ENCODE measurements at places on chromosomes 2 and 18.

GRCh38 chr2:192011196-192011595 is 164.3 kb upstream of the CAVIN2 start:
- DNase-seq: no peak

DNA sequence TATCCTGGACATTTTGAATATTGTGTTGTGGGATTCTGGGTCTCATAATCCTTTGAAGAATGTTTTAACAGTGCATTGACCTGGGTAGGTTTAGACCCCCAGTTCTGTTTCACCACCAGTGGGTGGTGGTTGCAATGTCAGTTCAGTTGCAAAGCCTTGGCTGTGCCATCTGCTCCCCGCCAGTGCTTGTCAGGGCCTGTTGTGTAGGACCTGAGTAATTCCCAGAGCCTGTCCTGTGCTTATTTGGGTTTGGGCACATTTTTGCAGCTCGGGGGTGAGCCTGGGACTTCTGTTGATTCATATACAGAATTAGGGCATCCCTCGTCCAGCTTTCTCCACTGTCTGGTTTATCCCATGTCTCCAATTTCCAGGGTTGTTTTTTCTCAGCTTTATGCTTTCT is 24.8 kb downstream of the ATP9B start:
- no peak for DNase-seq

DNA sequence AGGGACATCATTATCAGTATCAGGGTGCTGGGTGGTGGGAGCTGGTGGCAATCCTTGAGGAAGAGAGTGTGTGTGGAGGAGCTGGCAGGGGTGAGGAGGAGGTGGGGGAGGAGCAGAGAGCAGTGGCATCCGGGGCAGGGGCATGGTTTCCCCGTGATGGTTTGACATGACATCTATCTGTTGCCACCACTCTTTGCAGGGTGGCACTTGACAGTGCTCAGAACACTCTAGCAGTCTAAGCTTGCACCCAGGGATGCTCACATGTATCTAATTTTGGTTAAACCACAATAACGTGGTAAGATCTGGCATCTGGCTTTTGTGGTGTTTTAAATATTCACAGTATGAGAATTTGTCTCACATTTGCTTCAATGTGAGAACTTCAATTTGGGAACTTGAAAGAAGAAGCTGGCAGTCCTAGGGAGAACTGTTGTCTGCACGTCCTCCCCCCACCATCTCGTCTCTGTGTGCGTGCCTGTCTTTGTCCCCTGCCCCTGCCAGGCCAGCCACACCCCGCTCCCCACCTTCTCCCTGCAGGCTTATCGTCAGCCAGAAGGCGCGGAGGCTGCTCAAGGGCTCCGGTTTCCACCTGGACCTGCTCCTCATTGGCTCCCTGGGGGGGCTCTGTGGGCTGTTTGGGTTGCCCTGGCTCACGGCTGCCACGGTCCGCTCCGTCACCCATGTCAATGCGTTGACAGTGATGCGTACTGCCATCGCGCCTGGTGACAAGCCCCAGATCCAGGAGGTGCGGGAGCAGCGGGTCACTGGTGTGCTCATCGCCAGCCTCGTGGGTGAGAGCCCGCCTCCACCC is 11.7 kb downstream of the SLC4A3 start:
- peak; percentile 70 for DNase-seq

- DNase-seq: peak; percentile 86
Measured at GRCh38 chr2:46967990-46968647, 52.5 kb upstream of the MCFD2 start.

DNA sequence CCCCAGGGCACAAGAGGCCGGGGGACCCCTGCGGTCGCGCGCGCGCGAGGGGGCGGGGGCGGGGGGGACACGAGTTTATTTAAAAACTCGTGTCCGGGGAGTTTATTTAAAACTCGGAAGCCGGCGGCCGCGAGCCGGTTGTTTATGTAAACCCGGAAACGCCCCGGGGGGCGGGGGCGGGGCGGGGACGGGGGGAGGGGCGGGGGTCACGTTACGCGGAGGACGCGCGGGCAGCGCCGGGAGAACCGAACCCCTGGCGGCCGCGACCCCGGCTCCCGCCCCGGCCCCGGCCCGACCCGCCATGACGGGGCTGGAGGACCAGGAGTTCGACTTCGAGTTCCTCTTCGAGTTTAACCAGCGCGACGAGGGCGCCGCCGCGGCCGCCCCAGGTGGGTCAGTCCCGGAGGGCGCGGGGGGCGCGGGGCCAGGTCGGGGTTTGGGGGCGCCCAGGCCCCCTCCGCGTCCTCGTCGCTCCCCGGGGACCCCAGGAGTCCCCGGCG is 4.4 kb downstream of the NFATC1 start:
- DNase-seq: peak; percentile 93

DNA sequence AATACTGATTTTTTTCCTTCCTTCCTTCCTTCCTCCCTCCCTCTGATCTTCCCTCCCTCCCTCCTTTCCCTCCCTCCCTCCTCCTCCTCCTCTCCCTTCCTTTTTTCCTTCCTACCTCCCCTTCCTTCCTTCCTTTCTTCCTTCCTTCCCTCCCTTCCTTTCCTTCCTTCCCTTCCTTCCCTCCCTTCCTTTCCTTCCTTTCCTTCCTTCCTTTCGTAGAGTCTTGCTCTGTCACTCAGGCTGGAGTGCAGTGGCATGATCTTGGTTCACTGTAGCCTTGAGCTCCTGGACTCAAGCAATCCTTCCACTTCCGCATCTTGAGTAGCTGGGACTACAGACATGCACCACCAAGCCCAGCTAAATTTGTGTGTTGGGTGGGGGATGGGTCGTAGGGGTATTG is 8.9 kb upstream of the TMEM131 start:
- DNase-seq: no peak

DNA sequence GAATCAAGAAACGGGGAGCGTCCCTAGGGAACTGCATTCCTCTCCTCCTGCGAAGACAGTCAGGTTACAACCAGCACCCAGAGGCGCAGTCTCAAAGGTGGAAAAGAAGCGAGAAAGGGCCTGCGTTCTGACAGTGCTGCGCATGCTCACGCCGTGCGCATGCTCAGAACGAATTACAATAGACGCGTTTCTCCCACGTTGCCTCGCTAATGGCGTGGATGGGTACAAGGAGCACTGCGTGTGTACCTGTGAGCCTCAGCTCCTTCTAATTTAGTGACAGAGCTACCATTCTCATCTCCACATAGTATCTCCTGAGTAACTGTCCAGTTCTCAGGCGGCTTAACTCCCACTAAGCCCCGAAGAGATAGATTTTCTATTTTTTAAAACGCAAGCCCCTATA is 448.8 kb downstream of the TXNL1 start:
- no peak for DNase-seq

DNA sequence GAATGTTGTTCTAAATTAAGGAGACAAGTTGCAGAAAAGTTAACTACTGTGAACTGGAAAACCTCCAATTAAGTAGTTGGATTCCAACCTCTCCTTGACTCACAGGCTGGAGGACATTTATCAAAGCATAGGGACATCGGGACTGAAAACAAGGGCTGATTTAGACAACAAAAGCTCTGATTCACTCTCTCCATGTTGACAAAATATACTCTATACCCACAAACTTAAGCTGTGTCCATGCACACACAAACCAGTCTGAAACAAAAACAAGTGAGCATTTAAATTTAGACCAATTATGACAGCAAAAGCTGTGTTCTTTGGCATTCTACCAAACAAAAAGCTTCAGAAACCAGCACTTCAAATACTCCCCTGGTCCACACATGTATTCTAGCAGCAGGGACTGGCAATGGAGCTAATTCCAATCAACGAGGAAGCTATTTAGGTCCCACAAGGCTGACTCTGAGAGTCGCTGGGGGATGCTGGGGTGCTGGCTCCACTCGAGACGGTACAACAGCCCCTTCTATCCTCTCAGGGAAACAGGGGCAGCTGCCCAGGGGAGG is 71.4 kb downstream of the NXPH2 start:
- DNase-seq: no peak

- DNase-seq: no peak
Measured at GRCh38 chr2:63628403-63628942, 39.7 kb downstream of the MDH1 start.

DNA sequence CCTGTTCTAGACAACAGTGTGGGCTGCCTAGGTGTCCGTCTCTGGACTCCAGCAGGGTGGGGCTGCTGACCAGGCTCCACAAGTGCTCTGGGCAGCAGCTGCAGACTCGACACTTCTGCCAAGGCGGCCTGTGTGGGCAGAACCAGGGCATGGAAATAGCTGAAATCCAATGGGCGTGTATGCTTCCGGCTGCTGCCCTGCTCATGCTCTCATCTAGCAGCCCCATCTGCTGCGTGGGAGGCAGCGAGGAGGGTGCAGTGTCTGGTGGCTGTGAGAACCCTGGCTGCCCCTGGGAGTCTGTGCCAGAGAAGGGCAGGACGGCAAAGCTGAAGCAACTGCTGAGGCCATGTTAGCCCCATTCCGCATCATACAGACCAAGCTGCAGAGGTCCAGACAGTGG is 174.9 kb downstream of the SOX11 start:
- DNase-seq: peak; percentile 49

- DNase-seq: no peak
Measured at GRCh38 chr2:48482313-48482712, 47.6 kb upstream of the STON1 start.

GRCh38 chr2:193521523-193521922 is 1326.8 kb upstream of the TMEFF2 start:
- no peak for DNase-seq

DNA sequence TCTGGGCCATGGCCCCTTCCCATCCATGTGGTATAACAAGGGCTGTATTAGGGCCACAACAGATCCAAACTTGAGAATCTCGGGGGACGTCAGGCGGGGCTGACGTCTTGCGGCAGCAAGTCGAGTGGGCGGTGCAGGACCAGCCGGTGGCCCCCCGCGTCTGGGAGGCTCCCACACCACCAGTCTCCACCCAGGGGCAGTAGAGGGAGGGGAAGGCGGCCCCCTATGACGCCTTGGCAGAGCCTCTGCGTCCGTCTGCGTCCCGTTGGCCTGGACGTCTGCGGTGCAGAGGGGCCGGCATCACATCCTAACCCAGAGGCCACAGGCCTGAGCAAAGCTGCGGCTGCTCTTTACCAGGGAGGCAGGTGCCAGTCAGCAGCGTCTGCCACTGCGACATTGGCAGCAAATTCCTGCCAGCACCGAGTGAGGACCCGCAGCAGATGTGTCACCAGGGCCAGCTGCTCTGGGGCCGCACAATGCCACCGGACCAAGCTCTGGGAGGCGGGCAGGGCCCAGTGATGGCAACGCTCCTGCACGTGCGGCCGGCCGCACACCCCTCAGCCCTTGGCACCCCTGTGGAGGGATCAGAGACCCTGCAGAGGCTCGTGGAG is 73.8 kb downstream of the KCNG2 start:
- peak; percentile 45 for DNase-seq

GRCh38 chr2:230938098-230938497 is 13.1 kb upstream of the GPR55 start:
- no peak for DNase-seq

DNA sequence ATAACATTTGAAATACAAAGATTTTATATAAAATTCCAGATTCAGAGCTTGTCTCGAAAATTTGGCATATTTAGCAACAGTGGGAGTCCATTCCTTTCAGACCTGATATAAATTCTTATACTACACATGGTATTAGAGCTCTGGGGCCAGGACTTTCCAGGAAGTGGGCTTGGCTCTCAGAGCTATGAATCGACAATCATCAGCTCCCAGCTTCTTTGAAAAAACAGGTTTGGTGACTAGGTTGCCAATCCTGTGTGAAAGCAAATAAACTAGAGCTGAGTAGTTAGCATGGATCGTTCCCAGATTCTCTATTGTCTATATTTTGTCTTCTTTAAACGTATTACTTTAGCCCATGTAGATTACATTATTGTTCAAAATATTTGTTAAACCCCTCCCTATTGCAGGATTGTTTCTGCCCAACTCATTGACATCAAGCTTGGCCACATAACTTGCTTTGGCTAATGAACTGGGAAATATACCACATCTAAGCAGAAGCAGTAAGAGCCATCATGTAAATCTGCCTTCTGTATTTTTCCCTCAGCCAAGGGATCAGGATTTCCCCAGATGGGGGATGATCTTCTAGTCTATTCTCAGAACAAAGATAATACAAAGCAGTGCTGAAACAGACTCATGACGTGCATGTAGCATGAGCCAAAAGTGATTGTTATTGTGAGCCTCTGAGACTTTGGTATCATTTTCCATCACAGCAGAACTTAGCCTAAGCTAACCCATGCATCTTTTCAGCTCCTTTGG is 105.4 kb downstream of the KCNH7 start:
- no peak for DNase-seq

DNA sequence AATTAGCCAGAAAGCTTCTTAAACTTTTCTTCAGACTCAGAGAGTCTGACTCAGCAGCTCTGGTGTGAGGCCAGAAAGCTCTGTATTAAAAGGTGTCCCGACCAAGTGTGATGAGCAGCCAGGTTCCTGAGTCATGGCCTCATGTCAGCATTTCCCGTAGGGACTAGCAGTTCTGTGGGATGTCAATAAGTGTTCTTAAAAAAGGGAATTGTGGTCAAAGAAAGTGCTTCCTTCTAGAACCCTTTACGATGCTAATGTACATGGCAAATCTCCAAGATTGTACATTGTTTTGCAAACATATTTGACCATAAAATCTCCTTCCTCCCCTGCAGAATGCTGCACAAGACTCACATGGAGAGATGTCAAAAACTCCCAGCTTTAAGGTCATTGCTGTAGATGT is 80.1 kb downstream of the PLA2R1 start:
- no peak for DNase-seq

DNA sequence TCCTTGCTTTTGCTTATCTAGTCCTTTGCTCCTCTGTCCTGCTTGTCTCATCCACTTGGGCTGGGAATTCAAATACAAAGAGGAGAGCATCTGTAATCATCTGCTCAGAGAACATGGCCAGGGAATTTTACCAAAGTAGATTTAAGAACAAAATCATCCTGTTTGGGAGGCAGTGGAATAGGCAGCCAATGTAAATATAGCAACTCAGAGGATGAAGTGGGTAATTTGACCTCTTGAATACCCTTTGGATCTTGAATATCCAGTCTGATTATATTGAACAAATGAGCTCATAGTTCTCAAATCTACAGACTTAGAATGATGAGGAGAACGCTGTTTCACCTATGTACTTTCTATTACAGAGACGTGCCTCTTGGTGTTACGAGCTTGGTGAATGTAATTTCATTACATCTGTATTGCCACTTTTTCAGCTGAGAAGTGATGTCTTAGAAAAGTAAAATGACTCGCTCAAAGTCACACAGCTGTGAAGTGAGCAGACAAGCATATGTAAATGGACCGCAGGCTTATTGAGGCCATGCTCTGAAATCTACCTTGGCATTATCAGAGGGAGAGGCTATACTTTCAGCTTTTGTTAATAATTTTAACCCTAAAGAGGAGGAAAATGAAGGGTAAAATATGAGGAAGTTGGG is 266.3 kb downstream of the MTX2 start:
- DNase-seq: no peak

- DNase-seq: no peak
Measured at GRCh38 chr18:61198486-61198885, 134.7 kb upstream of the CDH20 start.

- DNase-seq: peak; percentile 65
Measured at GRCh38 chr2:96927405-96928171, 57.7 kb upstream of the SEMA4C start.

All from Right ventricle myocardium inferior (tissue), 1 donor.